ENCODE measurements at places on chromosomes 4 and X.

DNA sequence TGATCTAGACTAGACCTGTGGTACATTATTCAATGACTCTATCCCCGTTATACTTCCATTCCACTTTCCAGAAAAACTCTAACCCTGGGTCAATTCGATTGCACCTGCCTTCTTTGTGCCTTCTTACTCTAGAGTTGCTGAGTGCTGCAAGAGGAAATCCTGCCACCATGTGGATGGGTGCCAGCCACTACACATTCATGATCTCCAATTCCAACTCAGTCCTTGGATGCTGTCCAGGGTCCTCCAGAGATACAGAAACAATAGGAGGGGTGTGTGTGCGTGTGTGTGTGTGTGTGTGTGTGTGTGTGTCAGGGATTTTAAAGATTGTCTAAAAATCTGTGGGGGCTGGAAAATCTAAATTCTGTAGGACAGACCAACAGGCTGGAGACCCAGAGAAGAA is 42.9 kb upstream of the INTS6L start:
- DNase-seq = no peak

GRCh38 chr4:81466841-81467671 is 4.7 kb downstream of the RASGEF1B start:
- DNase-seq = peak; percentile 49

GRCh38 chr4:90127223-90127705 is at the start of gene CCSER1:
Gene CCSER1 (plus strand): TSS chr4:90127394.
- no peak for DNase-seq

DNA sequence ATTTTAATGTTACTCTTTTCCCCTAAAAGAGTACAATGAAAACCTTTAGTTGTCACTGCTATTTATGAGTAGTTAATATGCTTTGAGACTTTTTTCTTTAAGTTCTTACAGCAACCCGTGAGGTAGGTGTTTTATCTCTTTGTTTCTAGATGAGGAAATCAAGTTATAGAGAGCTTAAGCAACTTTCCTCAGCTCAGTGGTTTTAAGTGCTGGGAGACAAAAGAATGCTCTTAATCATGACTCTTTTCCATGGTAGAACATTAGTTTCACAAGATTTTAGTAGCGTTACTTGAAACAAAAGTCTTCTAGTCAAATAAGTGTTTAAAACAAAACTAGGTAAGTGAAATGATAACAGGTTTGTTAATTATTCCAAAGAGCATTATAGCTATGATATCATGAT is 354.7 kb upstream of the PITX2 start:
- DNase-seq = no peak

DNA sequence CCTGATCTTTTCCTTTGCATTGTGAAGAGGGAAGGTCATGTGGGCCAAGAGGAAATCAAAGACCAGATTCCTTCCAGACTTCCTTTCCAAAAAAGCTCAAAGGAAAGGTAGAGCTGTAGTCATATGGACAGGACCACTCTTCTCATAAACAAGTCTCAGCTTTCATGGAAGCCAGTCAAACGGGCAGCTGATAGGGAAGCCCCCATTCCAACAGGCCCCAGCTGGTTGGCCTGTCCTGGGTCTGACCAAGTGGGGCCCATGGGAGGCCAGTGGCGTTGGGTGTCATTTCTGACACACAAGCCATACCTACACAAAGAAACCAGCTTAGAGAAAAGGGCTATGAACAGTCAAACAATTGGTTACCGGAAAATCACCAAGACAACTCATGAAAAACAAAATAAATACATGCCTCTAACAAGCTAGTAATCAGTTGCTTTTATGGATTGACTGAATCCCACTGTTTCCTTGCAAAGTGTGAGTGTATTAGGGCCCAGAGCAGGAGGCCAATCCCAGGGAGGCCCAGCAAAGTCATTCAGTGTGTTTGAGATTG is 149.6 kb upstream of the MAMLD1 start:
- no peak for DNase-seq

- DNase-seq = no peak
Measured at GRCh38 chrX:110045421-110045820, 42.5 kb downstream of the TMEM164 start.

- no peak for DNase-seq
Measured at GRCh38 chrX:124940531-124940930, 379.1 kb upstream of the TEX13C start.

DNA sequence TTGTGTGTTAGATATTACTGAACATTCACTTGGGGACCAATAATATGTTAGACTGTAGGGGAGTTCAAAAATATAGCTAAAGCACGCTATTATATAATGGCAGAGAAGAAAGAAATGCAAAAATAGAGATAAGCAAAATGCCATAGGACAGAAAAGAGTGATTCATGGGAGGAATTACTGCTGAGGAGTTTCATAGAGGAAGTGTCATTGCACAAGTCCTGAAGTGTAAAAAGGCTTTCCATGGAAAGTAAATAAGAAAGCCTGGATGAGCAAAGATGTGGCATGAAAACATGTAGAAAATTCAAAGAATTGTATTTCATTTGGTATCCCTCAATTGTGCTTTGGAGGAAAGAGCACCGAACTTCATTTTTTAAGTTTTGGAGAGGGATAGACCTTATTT is 14.5 kb downstream of the HMGB2 start:
- no peak for DNase-seq

DNA sequence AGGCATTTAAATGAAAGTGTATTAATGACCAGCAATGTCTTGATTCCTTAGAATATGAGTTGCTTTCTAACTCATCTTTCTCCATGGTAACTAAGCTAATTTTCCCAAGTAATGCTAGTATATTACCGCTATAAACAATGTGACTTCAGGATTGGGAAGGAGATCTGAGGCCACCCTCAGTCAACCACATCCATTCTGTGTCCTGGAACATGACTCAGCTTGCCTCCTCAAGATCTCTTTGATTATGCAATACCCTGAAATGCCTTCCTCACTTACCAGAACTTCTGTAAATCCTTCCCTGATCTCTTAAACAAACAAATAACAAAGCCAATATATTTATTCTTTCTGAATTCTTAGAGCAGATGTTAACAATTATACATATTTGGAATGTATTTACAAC is 1495.5 kb downstream of the PCDH18 start:
- no peak for DNase-seq

- no peak for DNase-seq
Measured at GRCh38 chr4:146347822-146348221, 133.5 kb downstream of the REELD1 start.

- no peak for DNase-seq
Measured at GRCh38 chr4:153137677-153138630, 66.3 kb upstream of the TRIM2 start.

DNA sequence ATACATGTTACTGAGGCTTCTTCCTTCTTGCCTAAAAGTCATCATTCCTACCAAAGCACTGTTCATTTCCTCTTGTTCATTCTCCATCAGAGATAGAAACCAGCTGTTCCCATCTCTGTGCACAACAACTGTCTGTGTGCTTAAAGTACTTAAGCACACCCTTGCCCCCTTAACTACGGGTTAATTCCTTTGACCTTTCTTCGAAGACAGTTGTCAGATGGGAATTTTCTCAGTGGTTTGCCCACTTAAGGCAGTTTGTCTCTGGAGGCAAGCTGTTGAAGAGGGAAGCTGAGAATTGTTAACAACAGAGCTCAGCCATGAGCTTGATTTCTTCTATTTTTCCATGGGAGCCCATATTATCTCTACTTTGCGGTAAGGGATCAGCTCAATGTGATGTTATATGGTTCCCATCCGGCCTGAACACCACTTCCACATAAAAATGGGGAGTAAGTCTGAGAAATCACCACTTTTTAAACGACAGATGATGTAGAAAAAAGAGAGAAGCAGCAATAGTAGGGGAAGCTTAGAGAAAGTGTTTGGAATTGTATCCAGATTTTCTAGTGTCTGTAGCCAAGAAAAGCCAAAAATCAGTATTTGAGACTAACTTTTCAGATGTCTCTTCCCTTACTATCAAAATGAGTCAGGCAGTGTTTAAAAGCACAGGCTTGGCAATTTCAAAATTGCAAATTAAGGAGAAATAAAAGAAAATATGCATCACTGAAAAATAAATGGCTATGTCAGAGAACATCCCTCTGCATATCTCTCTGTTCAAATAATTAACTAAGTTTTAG is 194.4 kb downstream of the SLIT2 start:
- no peak for DNase-seq

DNA sequence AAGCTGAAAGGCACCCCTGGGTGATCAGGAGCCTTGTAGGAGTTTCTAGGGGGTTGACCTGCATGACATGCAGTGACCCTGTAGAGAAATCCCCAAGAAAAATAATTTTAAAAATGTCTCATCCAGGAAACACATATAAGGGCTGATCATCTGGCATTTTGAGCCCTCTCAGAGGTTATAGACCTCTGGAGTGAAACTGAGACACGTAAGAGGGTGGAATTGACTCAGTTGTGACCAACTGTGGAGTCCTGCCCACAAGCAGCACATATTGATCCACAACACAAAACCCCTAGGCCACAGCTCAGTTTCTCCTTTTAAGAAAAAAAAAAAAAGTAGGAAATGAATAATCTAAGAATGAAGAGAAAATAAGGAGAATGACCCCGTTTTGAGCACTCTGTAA is 32.5 kb upstream of the MTMR8 start:
- no peak for DNase-seq

DNA sequence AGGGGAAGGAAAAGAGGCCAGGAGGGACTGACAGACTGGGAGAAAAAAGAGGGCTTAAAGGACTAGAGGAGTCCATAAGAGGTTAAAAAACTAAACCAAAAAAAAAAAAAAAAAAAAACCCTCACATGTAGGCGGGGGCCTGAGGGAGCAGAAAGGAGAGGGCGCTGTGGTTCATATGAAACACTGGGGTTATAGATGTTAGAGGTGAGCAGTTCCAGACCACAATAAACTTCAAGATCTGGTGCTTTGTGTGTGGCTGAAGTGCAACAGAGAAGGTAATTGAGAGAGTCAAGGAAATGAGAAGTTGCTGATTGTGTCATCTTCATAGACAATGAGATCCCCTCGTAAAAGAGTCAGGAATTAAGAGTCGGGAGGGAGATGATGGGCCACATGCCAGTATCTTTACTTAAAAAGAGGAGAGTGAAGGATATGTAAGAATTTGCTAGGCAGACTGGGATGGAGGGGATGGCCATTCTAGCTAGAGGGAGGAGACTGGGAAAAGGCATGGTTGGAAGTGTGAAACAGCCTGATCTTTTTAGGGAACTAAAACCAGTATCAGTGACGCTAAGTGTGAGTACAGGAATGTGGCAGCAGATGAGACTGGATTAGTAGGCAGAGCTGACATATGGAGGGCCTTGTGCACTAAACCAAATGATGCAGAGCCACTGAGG is 18.4 kb upstream of the OGT start:
- no peak for DNase-seq

DNA sequence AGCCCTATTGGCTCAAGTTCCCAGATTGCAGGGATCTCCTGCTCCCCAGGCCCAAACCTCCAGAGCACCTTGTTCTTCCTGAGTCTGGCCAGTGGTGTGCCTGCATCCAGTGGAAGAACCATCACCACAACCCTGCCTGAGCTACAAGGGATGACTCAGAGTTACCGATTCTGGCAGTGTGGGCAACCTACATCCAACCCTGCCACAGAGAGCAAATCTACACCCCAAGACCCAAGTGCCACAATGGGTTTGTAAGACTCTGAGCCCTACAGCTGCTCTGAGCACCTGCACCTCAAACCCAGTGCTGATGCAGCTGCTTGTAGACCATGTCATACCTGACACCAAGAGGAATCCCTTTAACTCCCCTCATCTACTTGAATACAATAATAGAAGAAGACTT is 110.0 kb downstream of the SOWAHB start:
- no peak for DNase-seq

- DNase-seq = no peak
Measured at GRCh38 chr4:140777386-140777785, 21.2 kb upstream of the TBC1D9 start.

DNA sequence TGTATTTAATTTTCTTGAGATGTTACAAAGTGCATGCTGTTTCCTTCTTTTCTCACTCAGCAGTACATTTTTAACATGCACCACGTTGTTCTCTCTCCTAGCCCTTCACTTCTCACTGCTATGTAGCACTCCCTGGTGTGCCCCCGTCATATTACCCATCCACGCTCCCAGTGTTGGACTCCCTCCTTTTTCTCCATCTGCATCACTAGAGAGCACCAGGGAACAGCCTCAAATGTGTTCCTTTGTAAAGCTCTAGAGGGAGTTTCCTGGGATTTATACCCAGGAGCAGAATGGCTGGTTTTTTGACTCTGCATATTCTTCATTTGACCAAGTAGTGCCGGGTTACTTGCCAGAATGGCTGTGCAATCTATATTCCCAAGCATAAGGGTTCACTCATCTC is 240.3 kb upstream of the ANXA3 start:
- no peak for DNase-seq

DNA sequence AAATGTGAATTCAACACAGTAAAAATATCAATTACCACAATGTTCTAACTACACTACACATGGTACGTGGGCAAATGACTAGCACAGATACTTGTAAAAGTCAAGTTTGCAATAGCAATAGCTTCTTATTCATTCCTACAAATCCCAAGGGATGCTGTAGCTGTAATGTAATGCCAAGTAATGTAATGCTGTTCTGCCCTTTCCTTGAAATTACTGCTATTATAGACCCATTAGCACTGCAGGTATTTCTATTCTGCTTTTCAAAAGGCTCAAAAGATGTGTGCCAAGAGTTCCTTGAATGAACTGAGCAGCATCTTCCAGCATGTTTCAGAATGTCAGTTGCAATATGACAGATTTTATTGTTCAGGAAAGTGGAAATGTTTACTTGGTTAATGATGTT is 129.9 kb upstream of the BANK1 start:
- DNase-seq = no peak

DNA sequence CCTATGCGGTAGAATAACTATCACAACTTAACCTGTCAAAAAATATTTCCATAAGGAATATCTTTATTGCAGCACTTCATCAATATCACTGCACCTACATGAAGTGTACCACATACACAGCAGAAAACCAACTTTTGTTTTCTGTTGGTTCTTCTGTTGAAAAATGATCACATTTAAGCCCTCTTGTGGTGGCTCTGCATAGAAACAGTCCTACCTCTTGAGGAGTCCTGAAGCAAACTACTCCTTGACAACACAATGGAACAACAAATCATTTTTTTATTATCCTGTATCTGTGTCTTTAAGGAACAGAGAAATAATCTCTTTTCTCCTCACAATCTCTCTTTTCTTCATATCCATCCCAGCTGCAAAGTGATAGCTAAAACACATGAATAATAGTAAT is 39.8 kb upstream of the ATOH1 start:
- no peak for DNase-seq

DNA sequence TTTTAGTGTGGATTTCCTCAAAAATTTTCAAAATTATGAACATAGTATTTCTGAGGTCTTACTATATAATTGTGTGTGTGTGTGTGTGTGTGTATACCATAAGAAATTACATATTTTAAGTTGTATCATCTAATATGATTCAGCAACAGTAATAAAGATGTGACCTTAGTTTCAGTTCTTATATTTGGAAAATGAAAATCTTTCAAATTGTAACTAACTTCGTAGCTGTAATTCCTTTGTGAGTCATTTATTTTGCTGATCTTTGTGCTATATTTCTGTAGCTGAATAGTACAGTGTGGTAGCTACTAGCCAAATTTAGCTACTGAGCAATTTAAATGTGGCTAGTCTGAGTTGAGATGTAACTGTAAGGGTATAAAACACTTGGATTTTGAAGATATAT is 116.4 kb downstream of the RAP1GDS1 start:
- DNase-seq = no peak

- no peak for DNase-seq
Measured at GRCh38 chrX:107851215-107851614, 25.5 kb downstream of the MID2 start.

All from activated CD8-positive, alpha-beta memory T cell treated with anti-CD3 and anti-CD28 coated beads for 4 hours (primary cell).